Fibroblast of the conjunctiva (primary cell): ENCODE measurements at places on chromosomes 12 and 14.

- DNase-seq = no peak
Measured at GRCh38 chr12:117124421-117125271, 25.4 kb upstream of the TESC start.

DNA sequence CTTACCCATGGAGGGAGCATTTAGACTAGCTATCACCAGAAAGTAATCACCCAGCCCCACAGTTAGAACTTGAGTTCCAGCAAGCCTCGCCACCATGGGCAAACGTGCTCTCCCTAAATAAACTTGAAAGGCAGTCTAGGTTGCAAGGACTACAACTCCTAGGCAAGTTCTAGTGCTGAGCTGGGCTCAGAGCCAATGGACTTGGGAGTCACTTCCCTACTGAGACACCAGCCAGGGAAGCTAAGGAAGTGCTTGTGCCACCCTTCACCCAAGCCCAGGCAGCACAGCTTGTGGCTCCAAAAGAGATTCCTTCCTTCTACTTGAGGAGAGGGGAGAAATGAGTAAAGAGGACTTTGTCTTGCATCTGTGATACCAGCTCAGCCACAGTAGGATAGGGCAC lies 57.9 kb downstream of the SLCO1A2 start:
- DNase-seq = no peak

DNA sequence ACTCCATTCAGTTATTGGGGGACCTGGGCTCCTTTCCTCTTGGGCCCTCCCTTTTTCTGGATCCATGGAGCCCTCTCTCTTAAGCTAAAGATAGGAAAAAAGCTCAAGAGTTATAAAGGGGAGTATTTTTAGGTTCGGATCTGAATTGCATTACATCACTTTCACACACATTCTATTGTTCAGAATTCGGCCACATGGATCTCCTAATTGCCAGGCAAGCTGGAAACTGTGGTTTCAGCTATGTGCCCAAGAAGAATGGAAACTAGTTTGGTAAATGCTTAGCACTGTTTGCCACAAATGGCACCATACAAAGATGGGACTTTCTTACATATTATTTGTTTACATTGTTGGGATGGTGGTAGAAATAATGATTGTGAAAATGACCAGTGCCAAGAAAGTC lies 145.6 kb downstream of the LRIG3 start:
- DNase-seq = no peak

DNA sequence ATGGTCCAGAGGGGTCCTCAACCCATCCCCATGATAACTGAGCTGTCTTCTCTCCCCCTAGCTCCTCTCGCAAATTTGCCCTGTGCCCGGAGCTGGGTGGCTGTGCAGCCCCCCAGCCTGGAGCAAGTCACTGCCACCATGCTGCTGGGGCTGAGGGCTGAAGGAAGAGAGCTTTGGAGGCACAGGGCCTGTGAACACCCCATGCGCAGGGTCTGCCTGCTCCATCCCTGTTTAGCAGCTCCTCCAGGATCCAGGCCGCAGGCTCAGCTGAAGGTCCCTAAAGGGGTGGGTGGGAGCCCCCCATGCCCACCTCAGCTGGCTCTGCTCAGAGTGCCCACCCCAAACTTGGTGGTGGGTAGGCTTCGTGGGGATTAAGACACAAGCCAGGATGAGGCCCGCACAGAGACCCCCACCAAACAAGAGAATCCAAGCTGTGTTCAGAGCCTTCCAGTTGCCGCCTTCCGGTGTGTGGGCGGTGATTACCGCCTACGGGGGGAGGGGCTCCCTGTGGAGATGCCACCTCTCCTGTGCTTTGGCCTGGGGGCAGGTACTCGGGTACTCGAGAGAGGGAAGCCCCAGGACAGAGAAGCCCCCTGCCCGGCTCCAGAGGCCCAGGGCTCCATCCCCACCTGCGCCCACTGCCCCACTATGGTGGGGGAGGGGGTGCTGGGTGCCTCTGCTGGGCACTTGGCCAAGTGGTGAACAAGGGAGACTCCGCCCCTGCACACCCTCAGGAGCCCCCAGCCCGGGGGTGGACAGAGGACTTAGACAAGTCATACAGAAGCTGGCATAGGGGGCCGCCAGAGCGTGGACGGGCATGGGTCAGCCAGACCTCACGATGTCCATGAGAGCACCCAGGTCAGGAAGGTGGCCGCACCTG lies 1.4 kb upstream of the JAG2 start:
- DNase-seq = no peak

DNA sequence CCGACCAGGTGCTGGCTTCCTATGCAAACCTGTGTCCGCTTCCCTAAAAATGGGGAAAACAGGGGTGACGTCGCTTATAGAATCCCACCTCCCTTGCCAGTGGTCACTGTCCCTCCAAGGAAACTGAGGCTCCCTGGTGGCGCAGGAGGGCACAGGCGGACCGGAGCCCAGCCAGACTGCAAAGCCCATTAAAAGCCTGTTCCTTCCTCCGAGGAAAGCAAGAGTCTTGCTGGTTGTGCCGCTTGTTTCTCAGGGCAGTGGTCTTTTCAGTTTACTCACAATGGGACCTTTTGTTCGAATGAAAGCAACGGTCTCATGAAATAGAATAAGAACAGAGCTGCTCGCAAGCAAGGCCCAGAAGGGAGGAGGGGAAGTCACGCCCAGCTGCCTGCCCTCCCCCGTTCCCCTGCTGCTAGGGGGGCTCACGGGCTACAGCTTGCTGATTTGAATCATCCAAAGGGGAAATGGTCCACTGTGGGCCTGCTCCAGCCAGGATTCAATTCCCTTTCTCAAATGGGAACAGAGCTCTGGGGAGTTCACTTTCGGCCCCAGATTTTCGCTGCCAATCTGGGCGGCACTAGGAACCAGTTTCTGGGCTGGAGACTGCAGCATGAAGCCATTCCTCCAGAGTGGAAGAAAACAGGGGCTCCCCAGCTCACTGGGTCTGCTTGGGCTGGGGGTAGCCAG lies 4.6 kb upstream of the SELPLG start:
- DNase-seq = no peak

DNA sequence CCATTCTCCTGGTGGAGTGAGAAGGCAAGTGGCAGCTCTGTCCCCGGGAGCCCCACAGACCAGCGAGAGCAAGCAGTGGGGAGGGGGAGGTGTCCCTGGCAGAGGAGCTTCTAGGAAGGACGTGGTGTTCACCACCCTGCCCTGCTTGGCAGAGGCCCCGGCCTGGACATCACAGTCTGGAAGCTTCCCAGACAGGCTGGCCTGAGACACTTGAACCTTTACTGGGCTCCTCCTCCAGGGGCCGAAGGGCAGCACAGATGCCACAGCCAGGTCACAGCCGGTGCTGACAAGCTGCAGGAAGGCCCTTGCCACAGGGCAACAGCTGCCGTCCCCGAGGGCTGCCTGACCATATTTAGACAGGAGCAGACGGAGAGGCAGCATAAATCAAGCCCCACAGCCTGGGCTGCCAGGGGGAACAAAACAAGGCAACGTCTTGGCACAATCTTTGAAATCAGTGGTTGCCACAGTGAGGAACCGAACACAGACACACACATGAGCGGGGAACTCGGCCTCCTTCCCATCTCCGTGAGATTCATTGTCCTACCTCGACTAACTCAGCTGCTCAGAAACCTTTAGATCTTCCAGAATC lies 28.5 kb downstream of the PRIMA1 start:
- no peak for DNase-seq

- no peak for DNase-seq
Measured at GRCh38 chr14:39266525-39266870, 32.8 kb downstream of the MIA2 start.

DNA sequence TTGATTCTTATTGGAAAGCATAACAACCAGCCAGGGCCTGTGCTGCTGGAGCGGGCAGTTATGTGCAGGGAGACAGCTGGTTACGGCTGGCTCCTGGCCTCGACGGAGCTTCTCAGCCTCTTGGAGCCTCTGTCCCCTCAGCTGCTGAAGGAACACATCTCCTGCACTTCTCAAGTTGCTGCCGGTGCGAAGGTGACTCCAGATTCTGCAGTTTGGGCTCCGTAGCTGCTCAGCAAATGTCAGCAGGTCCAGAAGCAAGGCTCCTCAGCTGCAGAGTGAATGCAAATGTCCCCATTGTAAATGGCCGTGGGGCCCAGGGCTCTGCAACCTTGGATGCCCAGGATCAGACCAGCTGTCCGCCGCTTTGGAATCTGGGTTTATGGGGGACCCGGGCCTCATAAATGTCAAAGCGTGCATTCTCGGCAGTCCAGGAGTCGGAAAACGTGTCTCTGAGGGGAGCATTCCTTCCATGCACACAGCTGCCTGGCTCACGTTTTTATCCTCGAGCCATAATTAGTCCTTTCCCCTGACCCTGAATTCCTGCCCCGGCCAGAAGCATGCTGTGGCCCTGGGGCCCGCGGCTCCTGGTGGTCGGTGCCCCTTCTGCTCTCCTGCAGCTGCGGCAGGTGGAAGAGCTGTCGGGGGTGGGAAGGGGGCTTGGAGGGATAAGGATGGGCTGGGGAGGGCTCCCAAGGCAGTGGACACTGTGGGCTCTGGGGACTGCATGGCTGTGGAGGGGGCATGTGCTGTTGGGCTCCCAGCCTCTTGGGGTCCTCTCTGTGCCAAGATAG lies 106.0 kb downstream of the KIF26A start:
- DNase-seq = no peak

GRCh38 chr12:66119870-66120241 lies 10.7 kb downstream of the LLPH start:
- no peak for DNase-seq

DNA sequence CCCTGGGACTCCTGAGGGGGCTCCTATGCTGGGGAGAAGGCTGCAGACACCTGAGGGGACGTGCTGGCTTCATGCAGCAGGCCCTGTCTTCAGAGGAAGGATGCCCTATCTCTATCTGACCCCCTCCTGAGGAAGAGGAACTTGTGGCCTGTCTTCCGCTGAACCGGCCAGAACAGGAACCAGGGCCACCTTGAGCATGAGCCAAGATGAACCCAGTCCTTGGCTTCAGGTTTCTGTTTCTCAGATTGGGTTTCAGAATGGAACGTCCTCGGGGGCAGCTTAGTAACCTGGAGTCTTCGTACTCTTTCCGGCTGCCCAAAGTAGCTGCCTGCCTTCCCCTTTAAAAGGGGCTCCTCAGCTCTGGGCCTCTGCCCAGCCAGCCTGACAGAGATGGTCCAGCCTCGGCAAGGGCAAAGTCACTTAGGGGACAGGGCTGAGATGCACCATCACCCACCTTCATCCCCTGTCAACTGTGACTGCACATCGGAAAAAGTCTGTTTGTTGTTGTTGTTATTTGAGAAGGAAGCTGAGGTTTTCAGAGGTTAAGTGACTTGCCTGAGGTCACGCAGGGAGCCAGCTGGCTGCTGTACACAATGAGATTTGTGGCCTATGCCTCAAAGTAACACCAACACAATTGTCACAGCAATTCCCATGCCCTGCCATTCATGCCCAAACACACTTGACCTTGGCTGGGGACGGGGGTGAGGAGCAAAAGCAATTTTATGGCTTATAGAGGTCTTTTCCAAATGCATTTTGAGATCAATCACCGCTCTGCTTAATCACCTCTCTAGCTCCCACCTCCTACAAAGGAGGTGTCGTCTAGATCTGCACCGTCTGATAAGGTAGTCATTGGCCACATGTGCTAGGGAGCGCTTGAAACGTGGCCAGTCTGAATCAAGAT lies 13.4 kb downstream of the ASB2 start:
- no peak for DNase-seq

DNA sequence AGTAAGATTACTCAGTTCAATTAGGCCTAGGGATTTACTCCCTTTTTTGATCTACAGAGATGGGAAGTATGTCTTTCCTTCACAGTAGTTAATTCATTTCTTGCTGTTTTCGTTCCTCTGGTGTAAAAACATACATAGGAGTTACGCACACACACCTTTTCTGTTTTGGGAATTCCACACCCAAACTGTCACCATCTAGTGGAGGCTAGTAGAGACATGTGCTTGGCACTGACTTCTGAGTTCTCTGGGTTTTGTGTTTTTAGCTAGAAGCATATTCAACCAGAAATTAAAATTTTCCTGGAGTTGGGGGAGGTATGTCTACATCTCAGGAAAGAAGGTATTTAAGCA lies 1.4 kb downstream of the SUSD6 start:
- no peak for DNase-seq

DNA sequence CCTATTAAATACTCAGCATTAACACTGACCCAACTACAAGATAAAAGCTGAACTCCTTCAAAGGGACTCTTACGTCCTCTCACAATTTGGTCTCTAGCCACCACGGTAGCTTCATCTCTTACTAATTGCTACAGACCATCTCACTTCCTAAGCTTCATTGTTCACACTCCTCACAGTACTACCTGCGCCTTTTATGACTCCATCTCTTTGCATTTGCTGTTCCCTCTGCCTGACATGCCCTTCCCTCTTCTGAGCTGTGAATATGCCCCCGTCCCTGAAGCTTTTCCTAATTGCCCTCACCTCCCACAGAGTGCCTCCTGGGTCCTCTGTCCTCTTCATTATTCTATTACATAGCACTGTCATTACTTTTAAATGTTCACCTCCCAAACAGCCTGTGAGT lies 2.5 kb downstream of the EEA1 start:
- no peak for DNase-seq
